Kidney capillary endothelial cell (primary cell): ENCODE measurements at places on chromosomes 5 and 9.

DNA sequence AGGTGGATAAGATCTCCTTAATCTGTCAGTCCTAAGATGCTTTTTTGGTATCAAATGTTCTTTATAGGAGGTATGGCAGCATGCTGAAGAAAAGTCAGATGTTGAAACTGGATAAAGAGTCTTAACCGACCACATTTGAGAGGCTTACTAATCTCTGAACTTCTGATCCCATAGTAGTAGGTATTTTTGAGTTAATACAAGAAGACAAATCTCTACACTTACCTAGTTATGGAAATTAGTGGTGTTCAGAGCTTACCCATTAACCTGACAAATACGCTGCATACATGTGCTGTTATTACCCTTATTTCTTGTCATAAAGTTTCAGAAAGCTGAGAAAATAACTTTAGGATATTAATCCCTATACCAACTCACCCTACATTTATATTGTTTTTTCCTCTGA lies 83.0 kb downstream of the ISL1 start:
- DNase-seq: no peak

- DNase-seq: no peak
Measured at GRCh38 chr9:78620764-78621163, 323.8 kb downstream of the PSAT1 start.

GRCh38 chr9:26264709-26265601 lies 586.7 kb upstream of the TUSC1 start:
- DNase-seq: peak; percentile 65

DNA sequence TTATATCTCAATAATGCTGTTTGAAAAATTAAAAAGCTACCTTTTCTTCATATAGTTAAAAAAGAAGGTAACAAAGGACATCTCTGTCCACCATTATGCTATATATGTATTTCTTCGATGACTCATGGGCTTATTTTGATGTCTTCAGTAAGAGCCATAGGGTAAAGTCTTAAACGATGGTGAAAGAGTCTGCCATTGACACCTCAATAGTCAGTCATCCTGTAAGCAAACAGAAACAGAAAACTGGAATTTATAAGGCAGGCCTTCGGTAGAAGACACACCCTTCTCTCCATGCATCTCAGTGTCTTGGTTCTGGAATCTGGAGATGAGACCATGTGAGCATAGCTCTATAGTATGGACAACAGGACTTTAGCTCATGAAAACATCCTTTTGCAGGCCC lies 87.0 kb upstream of the ZNF462 start:
- no peak for DNase-seq

GRCh38 chr5:26518065-26518464 lies 520.3 kb downstream of the CDH9 start:
- no peak for DNase-seq
